T-helper 22 cell (primary cell): ENCODE measurements at places on chromosomes 7 and 10.
A peak's percentile ranks its signal among the peaks of the same experiment; 100 is the strongest.

GRCh38 chr7:31058122-31058521, 6.0 kb downstream of the ADCYAP1R1 start:
- no peak for DNase-seq

DNA sequence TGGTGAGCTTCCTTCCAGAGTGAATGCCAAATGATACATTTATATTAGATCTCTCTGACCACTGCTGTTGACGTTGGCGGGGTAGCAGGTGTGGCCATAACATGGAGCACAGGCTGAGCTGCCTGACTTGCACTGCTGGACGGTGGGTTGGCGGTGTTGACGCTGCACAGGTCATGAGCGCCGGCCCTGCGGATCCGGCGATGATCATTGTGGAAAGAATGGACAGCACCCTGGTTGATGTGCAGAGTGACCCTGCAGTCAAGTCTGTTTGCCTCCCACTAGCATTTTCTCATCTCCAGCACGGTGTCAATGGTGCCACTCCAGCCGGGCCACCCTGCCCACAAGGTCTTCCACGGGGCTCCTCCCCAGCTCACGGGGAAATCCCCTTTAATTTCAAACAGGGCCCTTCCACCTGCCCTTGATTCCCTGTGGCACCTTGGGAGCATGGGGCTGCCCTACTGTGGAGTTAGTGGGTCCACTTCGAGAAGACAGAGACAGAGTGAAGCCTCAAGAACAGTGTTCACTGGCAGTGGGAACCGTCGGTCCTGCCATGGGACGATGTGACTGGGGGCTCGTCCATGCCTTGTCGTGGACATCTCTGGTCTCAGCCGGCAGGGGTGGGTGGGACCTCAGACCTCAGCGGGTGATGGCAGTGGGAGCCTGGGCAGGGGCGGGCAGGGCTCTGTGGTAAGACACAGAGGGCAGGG, 613.5 kb downstream of the PTPRN2 start:
- no peak for DNase-seq

DNA sequence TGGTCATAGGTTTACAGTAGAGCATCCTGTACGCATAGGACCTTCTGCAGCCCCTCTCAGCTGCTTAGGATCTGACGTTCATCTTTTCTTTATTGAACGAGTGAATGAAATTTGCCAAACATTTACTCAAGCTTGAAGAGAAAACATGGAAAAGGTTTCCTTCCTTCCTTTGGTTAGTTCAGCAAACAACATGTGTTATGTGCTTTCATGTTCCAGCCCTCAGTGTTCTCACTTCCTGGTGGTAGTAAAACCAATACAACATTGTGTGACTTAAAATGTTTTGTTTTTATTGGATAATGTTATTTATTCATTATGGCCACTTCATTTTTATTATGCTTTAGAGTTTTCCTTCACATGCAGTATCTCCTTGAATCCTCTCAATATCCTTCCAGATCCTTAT, 1.4 kb upstream of the CDCA7L start:
- DNase-seq = no peak

GRCh38 chr7:37083311-37084096, 359.2 kb upstream of the AOAH start:
- no peak for DNase-seq

DNA sequence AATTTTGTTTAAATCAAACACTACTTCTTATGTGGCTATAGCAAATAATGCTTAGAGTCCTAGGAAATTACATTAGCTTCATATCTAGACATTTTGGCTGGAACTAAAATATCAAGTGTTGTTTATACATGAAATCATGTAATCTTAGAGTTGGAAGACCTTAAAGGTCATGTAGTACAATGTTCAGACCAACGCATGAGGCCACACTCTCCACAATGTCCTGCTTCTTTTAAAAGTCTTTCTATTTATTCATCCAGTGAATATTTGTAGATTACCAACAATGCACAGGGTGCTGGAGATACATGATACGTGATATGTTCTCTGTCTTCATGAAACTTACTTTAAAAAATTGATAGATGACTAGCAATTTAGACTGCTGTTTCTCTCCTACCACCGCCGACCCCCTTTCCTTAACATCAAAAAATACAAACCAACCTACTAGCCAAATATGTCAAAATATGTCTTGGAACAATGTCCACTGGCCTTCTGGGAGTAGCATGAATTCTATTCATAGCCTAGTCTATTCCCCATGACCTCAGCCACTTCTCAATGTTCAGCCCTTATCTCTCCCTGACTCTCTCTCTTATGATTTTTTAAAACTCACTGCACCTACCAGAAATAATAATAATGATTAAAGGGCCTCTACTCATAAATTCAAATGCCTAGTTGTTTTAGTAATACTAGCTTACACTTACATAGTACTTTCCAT, 59.5 kb upstream of the CAV2 start:
- no peak for DNase-seq

- no peak for DNase-seq
These were observed 26.1 kb upstream of the CCNJ start for GRCh38 chr10:96017191-96017687.

- DNase-seq = no peak
These were observed 132.6 kb downstream of the TEX36 start for GRCh38 chr10:125550362-125550761.

GRCh38 chr10:80460399-80461207, 6.5 kb downstream of the TSPAN14 start:
- no peak for DNase-seq

- no peak for DNase-seq
These were observed 40.3 kb downstream of the FAM20C start for GRCh38 chr7:232410-233248.

- peak; percentile 6 for DNase-seq
These were observed 27.1 kb downstream of the PRLHR start for GRCh38 chr10:118568327-118568848.
